Spleen (tissue), 13 donors: ENCODE measurements at places on chromosomes 2 and 18. TPM values are rescaled to one million over a fixed set of nuclear protein-coding genes. Genes with fewer than 3 reads are reported as not detected.

The RAX gene
- not detected for polyA plus RNA-seq

The TMEM17 gene
- 0.53 TPM for polyA plus RNA-seq

The ELMOD3 gene
- 28.0 TPM for polyA plus RNA-seq

The TTN gene
- polyA plus RNA-seq = 0.57 TPM

The ZSWIM2 gene
- not detected for polyA plus RNA-seq

The GPR75 gene
- 0.08 TPM for polyA plus RNA-seq

The POTEI gene
- polyA plus RNA-seq = not detected

- H3K27ac ChIP-seq = no peak overlapping the region
- no peak overlapping the region for H3K4me3 ChIP-seq
- no peaks in the 10 kb centered on the region for H3K27me3 ChIP-seq
- H3K36me3 ChIP-seq = no peaks in the 10 kb centered on the region
- no peaks in the 10 kb centered on the region for H3K4me1 ChIP-seq
Measured at GRCh38 chr18:57909620-57910019, 106.5 kb upstream of the ATP8B1 start.

DNA sequence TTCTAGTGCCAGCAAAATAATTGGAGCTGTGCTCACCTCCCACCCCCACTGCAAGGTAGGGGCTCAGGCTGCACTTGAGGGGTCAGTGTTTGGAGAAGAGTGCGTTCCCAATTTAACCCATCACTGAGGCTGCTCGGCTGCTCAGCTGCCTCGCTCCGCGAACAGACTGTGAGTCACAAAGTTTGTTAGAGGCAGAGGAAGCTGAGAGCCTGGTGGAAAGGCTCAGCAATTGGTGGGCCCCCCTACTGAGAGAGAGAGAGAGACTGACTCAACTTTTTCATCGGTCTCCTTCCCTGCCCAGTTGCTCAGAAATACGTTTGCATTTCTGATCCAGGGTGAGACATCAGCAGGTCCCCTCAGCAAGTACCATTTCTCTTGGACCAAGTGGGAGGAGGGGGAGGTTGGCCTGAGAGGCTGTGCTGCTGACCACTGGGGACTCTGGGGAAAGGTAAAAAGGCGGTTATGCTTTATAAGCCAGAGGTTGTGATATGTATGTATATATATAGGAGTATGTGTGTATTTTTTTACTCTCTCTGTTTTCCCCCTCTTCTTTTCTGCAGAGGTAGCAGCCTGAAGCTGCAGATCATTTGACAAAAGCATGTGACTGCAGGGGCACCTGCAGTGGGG, 1.5 kb downstream of the EFR3B start:
- DNase-seq = peak; percentile 47
- H3K36me3 ChIP-seq = no peaks in the 10 kb centered on the region
- peaks cover 32% of the 10 kb centered on the region for H3K4me1 ChIP-seq
- H3K27me3 ChIP-seq = peaks cover 44% of the 10 kb centered on the region
- H3K27ac ChIP-seq = no peak overlapping the region
- H3K4me3 ChIP-seq = peak overlapping the region; percentile 72

- no peak for DNase-seq
- no peak overlapping the region for H3K4me3 ChIP-seq
- H3K27ac ChIP-seq = no peak overlapping the region
- no peaks in the 10 kb centered on the region for H3K36me3 ChIP-seq
- H3K4me1 ChIP-seq = no peaks in the 10 kb centered on the region
Measured at GRCh38 chr2:162253435-162253834, 10.2 kb upstream of the FAP start.

- H3K27ac ChIP-seq = no peak overlapping the region
- DNase-seq = no peak
- H3K36me3 ChIP-seq = no peaks in the 10 kb centered on the region
- H3K4me3 ChIP-seq = no peak overlapping the region
Measured at GRCh38 chr2:142841788-142842187, 35.7 kb upstream of the KYNU start.

DNA sequence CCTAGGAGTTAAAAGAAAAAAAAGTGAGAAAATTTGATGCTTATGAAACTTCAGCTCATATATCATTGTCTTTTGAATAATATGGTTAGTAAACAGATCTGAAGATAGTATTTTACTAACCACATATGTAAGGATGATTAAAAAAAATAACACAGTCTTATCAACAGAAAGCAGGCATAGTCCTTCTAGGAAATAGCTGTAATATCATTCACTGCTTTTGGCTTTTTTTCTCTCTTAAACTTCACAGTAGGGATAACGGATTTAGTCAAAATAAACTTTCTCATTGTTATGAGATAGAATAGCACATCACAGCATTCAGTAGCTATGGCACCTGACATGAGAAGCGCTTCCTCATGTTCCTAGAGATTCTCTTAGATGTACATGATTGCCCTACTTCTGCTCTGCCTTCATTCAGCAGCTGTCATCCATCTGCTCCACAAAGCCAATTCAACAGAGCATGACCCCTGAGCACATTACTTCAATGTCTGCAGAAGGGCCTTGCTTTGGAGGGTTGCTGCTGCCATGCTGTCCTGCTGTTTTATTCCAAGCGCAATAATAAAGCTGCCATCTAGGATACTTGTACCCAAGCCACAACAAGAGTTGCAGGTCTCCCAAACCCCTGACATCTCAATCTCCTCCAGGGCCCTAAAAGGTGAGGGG, 67.0 kb downstream of the TTC21B start:
- H3K36me3 ChIP-seq = no peaks in the 10 kb centered on the region
- H3K4me3 ChIP-seq = no peak overlapping the region
- no peak for DNase-seq
- no peaks in the 10 kb centered on the region for H3K27me3 ChIP-seq

GRCh38 chr18:74196220-74197119, 48.1 kb downstream of the TIMM21 start:
- H3K27me3 ChIP-seq = no peaks in the 10 kb centered on the region
- no peak for DNase-seq
- no peaks in the 10 kb centered on the region for H3K36me3 ChIP-seq
- H3K27ac ChIP-seq = no peak overlapping the region
- peak overlapping the region; percentile 60 for H3K4me3 ChIP-seq

DNA sequence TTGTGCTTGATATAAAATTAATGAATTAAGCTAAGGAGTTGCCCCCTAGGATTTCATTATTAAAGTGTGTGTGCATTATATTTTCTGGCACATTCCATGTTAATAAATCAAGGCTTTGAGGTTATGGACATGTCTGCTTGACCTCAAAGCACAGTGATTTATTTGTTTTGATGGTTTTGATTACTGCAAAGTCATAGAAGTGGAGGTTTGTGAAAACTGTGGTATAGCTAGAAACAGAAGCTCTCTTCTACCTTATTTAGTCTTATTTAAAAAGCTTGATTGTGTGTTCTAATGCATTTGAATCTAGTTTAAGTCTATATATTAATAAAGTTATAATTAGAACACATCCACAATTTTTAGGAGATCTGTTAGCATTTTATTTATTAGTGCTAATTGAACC, 32.2 kb downstream of the DOK6 start:
- H3K36me3 ChIP-seq = no peaks in the 10 kb centered on the region
- H3K4me1 ChIP-seq = no peaks in the 10 kb centered on the region
- no peak overlapping the region for H3K4me3 ChIP-seq

GRCh38 chr18:23885750-23886149, 128.8 kb upstream of the TTC39C start:
- H3K27me3 ChIP-seq = no peaks in the 10 kb centered on the region
- H3K27ac ChIP-seq = peak overlapping the region; percentile 19
- no peak overlapping the region for H3K4me3 ChIP-seq
- no peaks in the 10 kb centered on the region for H3K36me3 ChIP-seq

GRCh38 chr2:88233216-88233615, 63.1 kb downstream of the THNSL2 start:
- H3K4me3 ChIP-seq = no peak overlapping the region
- H3K4me1 ChIP-seq = no peaks in the 10 kb centered on the region
- no peaks in the 10 kb centered on the region for H3K27me3 ChIP-seq
- H3K27ac ChIP-seq = no peak overlapping the region
- no peak for DNase-seq

DNA sequence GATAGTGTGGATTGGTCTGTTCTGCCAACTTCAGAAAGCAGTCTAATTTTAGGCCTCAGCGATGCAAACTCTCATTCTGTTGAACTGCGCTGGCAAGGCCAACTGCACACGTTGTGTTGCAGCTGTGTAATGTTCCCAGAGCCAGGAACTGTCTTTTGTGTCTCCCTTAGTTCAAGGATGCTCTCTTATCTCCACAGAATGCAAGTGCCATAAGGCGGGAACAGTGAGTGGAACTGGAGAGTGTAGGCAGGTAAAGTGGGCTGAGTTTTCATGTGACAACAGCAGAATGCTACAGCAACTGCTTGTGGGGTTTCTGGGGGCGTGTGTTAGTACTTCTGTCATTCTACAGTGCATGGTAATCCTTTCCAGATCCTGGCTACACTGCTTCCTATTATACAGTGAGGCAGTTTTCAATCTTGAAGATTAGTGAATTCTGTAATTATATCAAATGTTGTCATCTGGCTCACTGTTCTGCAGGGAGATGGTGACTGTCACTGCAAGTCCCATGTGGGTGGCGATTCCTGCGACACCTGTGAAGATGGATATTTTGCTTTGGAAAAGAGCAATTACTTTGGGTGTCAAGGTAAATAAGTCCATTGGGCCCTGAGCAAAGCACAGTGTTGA, 125.8 kb downstream of the LAMA3 start:
- H3K27ac ChIP-seq = peak overlapping the region; percentile 20
- H3K4me1 ChIP-seq = no peaks in the 10 kb centered on the region
- no peak overlapping the region for H3K4me3 ChIP-seq
- H3K36me3 ChIP-seq = no peaks in the 10 kb centered on the region

DNA sequence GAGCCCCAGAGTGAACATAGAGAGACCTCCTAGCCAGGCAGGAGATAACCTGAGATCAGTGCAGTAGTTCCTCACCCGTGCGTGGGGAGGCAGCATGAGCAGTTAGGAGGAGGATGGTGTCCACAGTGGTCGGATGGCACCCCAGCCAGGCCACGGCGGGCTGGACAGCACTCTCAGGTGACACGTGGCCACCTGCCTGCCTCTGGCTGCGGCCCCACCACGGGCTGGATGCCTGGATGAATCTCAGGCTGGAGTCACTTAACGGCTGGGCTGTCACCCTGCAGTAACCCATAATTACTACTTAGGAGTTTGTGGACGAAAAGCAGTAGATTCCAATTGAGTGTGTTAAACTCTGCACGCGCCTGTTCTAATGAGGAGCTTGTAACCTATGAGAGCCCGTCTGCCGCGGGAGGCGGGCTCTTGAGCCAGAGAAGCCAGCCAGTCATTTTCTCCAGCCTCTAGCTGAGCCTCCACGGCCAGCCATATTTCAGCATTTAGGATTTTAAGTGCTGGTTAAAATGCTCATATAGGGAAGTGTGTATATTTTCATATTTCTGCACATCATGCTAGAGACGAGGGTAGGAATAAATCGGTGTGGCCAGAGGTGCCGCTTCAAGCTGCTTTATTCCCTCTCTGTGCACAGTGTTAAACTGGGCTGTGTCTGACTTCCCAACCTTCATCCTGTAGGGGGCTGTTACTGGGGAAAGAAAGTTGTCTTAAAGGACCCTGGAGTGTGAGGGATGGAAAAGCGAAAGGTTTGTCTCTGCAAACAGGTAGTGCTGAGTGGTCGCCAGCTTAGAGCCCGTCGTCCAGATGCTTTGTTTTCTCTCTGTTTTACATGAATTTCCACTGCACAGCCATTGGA, 144.0 kb downstream of the GLI2 start:
- H3K36me3 ChIP-seq = no peaks in the 10 kb centered on the region
- DNase-seq = no peak
- no peaks in the 10 kb centered on the region for H3K27me3 ChIP-seq
- H3K4me3 ChIP-seq = no peak overlapping the region
- H3K4me1 ChIP-seq = no peaks in the 10 kb centered on the region

- H3K27ac ChIP-seq = no peak overlapping the region
- H3K36me3 ChIP-seq = no peaks in the 10 kb centered on the region
- no peaks in the 10 kb centered on the region for H3K4me1 ChIP-seq
- no peak for DNase-seq
Measured at GRCh38 chr18:74373428-74373827, 57.8 kb downstream of the C18orf63 start.

DNA sequence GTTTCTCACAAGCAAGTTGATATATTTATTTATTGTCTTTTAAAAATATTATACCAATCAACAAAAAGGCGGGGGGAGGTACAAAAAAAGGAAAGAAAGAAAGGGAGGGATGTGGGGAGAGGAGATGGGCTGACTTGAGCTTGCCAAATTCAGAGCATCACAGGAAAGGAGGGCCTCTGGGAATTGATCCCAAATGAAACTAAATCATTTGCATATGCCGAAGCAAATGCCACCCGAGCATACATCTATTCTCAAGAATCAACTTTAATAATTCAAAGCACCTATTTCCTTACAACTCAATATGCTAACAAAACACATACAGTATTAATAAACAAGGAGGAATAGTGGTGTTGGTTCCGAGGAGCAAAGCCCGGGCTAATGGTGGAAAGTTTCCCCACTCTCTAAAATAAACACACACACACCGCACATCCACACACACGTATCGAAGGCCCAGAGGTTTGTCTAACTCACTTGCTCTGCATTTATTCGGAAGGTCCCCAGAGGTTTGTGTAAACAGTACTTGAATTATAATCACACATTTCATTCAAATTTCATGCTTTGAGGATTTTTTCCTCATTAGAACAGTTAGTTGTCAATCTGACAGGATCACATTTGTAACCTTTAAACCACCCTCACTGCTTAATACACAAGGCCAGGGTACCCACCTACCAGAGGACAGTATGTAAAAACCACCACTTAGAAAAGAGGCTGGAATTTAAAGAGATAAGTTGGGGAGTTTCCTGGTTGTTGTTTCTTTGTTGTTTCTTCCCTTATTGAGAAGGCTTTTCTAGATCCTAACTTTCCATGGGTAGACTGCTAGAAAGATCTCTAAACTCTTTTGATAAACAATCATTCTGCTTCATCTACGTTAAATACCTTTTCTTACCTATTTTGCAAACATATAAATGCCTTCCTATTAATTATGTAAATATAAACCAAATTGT, 264.7 kb downstream of the TCF4 start:
- H3K4me3 ChIP-seq = peak overlapping the region; percentile 56
- no peaks in the 10 kb centered on the region for H3K36me3 ChIP-seq
- peak overlapping the region; percentile 95 for H3K27ac ChIP-seq
- no peak for DNase-seq
